ENCODE measurements at places on chromosomes 13 and 19.

DNA sequence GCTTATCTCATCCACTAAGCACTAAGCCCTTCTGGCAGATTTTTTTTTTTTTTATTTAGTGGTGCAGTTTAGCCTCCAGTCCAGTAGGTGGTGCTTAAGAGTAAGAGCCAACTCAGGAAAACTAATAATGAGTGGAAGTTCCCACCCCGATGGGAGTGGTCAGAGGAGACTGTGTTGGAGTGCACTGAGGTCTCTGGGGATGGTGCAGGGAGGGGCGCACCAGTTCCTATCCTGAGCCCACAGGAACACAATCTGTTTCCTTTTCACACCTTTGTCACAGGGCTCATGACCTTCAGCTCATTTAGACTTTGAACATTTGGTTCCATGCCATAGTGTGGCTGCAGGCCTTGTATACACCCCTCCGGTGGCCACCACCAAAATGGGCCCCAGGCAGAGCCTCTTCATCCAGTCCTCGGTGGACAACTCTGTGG, 367.4 kb downstream of the SPRY2 start:
- no peak for DNase-seq

DNA sequence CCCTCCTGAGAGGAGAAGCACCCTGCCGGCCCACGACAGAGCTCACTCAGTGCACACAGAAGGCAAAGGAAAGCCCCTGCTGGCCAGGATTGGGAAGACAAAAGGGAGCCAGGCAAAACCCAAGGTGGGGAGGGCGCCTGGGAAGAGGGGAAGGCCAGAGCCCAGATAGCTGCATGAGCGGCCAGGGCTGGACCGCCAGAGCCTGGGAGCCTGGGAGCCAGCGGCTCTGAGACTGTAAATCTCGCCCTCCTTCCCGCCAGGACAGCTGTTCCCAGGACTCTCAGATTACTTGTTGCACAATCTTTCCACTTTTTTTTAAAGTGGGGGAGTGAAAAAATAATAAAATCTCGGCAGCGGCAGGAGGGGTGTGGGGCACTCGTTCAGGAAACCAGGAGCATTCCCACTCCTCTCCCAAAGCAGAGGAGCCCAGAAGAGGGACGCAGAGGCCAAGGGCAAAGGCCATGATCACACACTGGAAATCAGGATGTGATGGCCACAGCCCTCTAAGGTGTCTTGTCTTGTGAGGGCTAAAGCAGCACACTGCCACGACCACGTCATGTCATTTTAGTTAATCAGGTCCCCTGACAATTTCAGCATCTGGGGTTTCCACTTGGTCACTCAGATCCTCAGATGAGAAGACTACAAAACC, 19.6 kb upstream of the EPHX3 start:
- DNase-seq: no peak

DNA sequence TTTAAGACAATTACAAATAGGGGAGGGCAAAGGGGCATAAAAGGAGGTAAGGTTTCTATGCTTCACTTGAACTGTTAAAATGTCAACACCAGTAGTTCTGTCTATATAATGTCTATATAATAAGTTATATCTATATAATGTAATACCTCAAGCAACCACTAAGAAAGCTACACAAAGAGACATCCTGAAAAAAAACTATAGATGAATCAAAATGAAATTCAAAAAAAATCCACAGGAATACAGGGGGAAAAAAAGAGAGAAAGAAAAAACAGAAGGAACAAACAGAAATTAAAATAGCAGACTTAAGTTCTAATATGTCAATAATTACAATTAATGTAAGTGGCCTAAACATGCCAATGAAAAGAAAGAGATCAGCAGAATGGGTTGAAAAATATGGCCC, 186.0 kb downstream of the KCTD15 start:
- no peak for DNase-seq

DNA sequence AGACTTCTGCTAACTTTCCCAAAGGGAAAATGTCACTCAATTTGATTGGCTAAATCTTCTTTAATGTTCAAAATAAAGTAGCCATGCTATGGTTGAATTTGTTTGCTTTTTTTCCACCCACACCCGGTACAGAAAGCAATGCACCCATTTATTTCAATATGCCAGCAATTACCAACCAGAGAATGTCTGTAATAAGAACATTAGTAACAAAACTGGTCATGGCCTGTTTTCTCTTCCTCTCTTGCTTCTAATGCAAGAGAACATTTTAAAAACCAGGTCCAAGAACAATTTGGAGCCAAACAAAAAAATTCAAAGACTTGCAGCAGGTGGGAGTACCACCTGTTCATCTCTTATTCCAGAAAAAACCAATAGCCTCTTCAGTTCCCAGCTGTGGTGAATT, 1108.8 kb upstream of the PCDH20 start:
- no peak for DNase-seq

DNA sequence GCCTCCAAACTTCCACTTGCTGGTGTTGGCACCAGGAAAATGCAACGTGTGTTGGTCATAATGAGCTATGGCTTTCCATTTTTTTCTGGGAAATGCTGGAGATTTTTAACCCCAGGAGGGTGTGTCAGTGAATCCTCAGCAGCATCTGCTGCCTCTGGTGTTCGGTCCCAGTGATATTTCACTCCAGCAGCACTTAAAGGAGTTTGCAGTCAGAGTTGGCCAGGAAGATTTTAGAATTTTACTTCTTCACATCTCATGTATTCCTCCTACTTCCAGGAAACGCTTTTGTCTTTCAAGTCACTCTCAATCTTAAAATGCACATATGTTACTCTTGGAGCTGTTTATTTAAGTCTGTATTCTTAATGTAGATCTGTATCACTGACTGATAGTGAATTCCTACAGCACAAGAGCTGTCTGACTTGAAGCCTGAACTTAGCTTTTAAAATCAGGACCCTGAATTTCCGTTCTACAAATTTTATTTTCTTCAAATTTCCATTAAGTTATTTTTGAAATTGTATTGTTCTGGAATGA, 903.4 kb upstream of the SLC10A2 start:
- no peak for DNase-seq

GRCh38 chr19:28838909-28839308, 374.0 kb downstream of the UQCRFS1 start:
- no peak for DNase-seq

DNA sequence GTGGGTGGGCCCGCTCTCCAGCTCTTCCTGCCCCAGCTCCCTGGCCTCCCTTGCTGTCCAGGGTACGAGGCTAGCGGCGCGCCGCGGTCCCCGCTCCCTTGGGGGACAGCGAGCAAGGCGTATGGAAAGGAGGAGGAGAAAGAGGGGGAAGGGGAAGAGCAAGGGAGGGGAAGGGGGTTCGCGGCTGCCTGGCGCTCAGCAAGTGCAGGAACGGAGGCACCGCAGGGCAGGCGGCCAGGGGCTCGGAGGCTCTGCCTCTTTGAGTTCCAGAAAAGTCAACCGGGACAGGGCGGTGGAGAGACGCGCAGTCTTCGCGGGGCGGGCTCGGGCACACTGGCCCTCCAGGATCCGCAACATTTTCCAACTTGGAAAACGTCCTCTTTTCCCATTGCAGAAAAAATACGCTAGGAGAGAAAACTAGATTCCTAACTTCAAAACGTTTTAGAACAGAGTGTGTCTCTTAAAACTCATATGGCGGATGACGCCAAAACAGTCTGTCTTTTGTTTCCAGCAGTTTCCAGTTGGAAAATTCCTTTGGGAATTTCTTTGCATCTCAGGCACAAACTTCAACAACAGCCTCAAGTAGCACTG, 23.1 kb upstream of the TNFRSF19 start:
- no peak for DNase-seq

GRCh38 chr13:30799356-30799824, 64.0 kb downstream of the ALOX5AP start:
- DNase-seq: no peak

GRCh38 chr13:60990032-60990733, 425.5 kb downstream of the PCDH20 start:
- no peak for DNase-seq

GRCh38 chr13:67740871-67741535, 510.9 kb upstream of the PCDH9 start:
- no peak for DNase-seq

DNA sequence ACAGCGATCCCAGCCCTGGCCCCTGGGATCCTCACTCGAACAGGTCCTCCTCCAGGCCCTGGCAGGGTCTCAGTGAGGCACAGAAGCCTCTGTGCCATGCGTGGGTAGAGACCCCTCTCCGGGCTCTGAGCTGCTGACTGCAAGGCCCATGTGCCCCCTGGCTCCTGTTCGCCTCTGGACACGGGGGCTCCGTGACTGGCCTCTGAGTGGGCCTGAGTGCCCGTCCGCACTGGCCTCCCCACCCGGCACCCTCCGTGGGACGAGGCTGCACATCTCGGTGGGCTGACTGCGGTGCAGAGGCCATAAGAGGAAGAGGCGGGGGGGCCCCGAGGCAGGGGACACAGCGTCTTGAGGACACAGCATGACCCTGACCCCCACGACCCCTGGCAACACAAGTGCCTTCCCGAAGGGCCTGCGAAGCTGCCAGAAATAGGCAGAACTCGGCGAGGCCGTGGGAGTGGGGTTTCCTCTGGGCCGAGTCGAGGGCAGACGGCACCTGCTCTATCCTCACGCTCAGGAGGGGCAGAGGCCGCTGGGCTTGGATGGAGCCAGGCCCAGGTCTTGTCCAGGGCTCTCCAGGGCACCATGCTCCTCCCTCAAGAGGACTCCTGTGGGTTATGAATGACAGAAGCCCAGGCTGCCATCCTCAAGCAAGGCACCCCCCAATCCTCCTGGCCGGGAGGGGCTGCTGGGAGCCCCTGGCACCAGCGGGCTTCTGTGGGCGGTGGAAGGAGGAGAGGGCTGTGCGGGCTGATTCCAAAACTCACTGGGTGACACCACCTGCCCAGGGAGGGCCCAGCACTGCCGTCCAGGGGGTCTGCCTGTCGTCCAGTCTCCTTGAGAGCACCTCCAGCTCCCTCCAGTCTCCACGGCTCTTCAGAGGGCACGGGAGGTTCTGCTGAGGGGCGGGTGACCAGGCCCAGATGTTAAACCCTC, 52.6 kb downstream of the RASA3 start:
- DNase-seq: no peak

- no peak for DNase-seq
These were observed 99.3 kb upstream of the SOX1 start for GRCh38 chr13:111967572-111968201.

- no peak for DNase-seq
These were observed 55.5 kb downstream of the ENOX1 start for GRCh38 chr13:43731296-43731695.

DNA sequence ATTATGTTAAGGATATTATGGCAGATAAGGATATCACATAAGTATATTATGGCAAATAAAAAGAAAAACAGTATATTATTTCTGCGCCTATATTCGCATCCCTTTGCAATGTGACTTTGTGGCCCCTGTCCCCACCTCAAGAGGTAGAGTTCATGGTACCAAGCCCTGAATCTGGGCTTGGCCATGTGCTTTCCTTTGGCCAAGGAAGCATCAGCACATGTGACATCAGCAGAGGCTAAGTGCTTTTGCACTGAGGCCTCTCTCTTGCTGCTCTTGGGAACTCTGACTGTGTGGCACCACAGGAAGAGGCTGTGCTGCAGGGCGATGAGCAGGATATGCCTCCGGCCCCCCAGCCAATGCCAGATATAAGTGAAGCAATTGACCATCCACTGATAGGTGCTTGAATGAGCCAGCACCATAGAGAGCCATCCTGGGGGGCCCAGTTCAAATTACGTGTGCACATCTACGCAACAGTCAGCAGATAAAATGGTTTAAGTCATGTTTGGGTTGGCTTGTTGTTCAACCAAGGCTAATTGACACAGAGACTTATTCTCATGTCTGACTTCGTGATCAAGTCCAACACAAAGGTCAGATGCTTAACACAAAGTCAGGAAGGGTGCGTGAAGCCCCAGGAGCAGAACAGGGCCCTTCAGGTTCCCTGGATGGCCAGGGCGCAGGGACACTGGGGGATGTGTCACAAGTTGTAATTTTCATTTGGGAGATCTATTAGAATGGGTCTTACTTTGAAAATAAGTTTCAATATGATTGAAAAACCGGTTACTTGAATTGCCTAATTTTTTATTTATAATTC, 173.3 kb downstream of the COL4A1 start:
- no peak for DNase-seq

GRCh38 chr13:67518785-67519184, 288.6 kb upstream of the PCDH9 start:
- no peak for DNase-seq

GRCh38 chr19:4566402-4567051, 7.0 kb upstream of the SEMA6B start:
- DNase-seq: no peak

DNA sequence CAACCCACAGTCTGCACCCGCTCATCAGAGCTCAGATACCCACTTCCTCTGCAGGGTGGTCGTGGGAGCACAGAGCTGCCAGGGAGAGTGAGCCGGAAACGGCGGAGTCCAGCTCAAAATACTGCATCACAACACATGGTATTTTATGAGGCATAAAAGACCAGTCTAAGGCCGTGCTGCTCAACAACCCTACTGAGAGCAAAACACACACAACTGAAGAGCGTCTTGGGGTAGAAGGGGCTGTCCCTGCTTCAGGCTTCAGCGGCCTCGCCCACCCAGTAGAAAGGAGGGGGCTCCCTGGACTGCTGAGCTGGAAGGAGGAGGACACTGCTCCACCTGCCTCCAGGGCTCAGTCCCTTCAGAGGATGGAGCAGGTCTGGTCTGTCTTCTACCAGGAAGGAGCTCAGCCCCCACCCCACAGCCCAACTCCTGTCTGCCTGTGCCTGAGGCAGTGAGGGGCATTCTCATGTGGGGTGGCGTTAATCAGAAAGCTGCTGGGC, 36.9 kb downstream of the NAXD start:
- no peak for DNase-seq

- DNase-seq: no peak
These were observed 10.8 kb upstream of the RELB start for GRCh38 chr19:44990459-44990858.

- no peak for DNase-seq
These were observed 54.4 kb upstream of the RANBP3 start for GRCh38 chr19:6032381-6032780.

GRCh38 chr13:27379694-27380641, 44.5 kb upstream of the GTF3A start:
- DNase-seq: peak; percentile 38

GRCh38 chr19:55474269-55475265, 1.9 kb upstream of the ZNF628 start:
- no peak for DNase-seq

DNA sequence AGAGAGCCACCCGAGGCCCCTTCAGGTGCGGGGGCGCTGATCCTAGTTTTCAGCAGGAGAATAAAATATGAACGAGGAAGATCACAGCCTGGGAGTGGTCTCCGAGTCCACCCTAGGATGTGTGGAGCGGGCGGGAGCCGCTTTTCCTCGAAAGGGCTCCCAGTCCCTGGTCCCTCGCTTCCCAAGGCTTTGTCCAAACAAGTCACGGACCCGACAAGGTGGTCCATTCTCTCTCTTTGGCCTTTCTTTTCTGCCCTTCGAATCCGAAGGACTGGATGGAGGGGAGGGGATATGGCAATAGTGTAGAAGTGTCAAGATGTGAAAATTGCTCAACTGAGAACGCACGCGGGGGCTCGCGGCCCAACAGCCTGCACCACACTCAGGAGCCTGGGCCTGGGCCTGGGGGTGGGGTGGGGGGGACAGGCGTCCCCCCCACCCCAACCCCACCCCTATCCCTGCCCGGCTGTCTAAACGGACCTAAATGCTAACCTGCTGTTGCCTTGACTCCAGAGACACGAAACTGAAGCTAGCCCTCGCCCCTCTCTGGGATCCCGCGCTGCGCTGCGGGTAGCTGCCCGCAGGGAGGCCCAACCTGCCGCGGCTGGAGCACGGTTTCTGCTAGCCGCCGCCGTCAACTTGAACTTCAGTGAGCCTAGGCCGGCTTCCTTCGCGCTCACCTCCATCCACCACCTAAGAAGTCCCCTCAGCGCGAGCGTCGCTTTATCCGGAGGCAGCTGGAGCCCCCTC, 7.1 kb downstream of the ZIC2 start:
- no peak for DNase-seq
